ENCODE measurements at places on chromosomes 4 and X.

DNA sequence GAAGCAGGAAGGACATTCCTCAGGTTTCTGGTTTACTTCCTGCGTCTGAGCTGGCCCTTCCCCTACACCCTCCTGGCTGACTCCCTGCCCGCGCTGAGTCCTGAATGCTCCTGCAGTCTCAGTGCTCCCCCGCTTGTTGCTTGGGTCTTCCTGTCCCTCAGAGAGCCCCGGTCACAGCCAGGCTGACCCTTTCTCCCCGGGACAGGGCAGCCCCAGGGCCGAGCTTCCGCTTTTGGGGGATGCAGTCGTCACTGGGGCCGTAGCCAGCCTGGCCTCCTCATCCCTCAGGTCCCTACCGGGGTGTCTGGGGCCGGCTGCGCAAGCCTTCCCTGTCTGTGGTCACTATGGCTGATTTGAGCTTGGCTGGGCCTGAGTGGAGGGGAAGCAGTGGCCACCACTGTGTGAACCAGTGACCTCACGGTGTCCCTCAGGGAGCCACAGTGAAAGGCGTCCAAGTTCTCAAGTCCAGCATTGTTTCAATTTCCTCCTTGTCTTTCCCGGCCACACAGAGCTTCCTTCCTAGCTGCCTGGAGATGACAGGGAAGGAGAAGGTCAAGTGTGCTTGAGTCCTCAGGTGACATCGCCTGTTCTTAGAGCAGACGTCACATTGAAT, 34.1 kb upstream of the ASMTL start:
- DNase-seq = no peak

DNA sequence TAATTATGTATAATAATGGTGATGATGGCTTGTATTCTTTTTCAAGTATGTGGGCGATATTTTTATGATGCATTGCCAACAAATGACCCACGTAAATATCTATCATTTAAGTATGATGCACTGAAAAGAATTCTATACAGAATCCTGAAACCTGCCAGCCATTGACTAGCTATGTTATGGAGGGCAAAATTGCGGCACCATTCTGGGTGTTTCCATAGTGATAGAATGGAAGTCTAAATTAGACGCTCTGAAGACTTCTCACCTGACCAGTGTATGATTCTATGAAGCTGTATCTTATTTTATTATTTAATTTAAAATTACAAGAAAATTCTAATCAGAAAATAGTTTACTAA, 677 bp upstream of the CENPC start:
- DNase-seq = no peak

GRCh38 chr4:72112514-72113156, 80.8 kb downstream of the NPFFR2 start:
- DNase-seq = no peak

DNA sequence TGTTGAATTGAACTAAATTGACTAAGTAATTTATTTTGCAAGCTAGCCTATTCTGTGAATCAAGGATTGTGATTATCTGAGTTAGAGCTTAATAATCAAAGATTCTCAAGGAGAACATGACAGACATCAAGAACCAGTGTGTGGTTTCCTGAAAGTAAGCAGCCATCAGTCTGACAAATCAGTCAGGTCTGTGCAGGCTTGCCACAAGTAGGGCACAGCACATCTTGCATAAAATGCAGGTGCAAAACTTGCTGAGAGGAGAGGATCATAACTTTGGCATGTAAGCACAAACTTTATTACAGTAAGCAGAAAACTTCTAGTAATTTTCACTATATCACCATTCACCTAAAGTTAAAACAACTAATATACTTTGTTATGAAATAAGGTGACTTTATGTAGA, 22.5 kb downstream of the FAM241A start:
- no peak for DNase-seq

DNA sequence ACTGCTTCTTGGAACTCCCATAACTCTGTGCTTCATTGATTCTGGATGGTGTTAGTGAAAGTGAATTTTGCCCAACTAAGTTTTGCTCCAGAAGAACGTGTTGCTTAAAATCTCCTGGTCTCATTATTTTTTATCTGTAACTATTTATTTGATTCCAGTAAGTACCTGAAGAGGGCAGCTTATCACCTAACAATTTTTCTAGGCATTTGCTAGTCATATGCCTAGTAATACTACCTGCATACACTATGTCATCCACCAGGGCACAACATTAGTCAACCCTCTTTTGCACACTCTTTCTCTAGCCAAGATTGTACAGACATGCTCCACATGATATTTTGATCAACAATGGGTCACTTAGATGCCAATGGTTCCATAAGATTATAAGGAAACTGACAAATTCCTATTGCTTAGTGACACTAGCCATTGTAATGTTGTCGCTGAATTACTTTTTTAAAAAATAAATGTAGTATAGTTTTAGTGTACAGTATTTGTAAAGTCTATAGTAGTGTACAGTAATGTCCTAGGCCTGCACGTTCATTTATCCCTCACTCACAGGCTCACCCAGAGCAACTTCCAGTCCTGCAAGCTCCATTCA, 499.9 kb upstream of the AADAT start:
- peak; percentile 4 for DNase-seq

GRCh38 chr4:110196871-110197528, 1.4 kb downstream of the ELOVL6 start:
- peak; percentile 92 for DNase-seq

- DNase-seq = no peak
Measured at GRCh38 chr4:10020871-10021652, at the start of gene SLC2A9. SLC2A9 (minus strand) TSS chr4:10021497; CDS start chr4:10021429, 68 bp downstream.
